ENCODE measurements at places on chromosomes 5 and 9.

DNA sequence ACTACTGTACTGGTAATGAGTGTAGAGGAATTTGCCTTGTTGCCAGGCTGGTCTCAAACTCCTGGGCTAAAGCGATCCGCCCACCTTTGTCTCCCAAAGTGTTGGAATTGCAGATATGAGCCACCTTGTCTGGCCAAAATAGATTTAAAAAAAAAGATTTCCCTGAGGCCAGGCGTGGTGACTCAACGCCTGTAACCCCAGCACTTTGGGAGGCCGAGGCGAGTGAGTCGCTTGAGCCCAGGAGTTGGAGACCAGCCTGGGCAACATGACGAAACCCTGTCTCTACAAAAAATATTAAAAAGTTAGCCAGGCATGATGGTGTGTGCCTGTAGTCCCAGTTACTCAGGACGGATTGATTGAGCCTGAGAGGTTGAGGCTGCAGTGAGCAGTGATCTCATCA is 62.5 kb downstream of the IPO11 start:
- DNase-seq, result no peak

DNA sequence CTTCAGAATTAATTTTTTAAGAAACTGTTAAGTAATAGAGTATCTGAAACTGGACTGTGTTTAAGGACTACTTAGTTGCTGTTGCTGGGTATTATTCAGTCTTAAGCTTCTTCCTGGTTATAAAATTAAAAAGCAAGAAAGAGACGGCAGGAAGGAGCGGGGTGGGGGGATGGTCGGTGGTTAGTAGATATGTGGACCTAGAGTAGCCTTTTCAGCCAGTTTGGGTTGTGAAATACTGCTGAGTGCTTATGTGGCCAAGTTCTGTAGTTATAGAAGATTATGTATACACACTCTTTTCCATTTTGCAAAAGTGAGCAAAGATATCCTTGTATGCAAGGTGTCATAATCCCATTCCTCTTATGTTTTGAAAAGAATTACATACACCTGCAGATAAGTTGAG is 28.5 kb downstream of the TRIO start:
- DNase-seq, result no peak

GRCh38 chr5:139275956-139276355 is 17.6 kb upstream of the MATR3 start:
- DNase-seq, result no peak

DNA sequence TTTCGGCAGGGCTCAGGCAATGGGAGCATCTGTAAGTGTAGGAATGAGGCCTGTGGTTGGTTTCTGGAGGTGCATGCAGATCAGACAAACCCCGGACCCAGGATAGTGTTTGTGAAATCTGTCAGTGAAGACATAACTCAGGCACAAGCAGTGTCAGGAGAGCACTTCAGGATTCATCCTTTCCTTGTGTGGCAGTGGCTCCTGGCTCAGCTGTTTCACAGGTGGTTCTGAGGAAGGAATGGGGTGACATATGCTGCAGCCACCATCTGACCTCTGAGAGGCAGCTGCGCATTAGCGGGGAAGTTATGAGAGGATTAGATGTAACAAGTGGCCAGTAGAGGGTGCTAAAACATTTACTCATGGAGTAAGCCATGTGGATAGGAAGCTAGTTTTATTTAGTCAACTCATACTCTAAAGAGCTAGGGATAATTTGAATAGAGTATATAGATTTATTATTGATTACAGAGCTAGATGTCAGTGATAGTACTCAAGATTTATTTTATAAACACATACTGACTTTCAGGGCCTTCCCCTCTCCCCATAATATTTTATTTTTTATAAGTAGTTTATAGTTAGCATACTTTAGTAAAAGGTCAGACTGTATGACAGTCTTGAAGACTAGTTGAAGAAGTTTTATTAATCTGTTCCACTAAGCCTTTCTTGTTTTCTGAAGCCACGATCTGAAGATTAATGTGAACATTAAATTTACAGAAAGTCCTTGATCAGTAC is 28.4 kb downstream of the NNT start:
- DNase-seq, result peak; percentile 3

- DNase-seq, result no peak
Measured at GRCh38 chr5:75656311-75657003, 45.2 kb downstream of the ANKDD1B start.

GRCh38 chr5:54083851-54084250 is 226.5 kb downstream of the ARL15 start:
- no peak for DNase-seq

GRCh38 chr5:128257076-128257475 is 173.5 kb downstream of the SLC12A2 start:
- DNase-seq, result no peak

DNA sequence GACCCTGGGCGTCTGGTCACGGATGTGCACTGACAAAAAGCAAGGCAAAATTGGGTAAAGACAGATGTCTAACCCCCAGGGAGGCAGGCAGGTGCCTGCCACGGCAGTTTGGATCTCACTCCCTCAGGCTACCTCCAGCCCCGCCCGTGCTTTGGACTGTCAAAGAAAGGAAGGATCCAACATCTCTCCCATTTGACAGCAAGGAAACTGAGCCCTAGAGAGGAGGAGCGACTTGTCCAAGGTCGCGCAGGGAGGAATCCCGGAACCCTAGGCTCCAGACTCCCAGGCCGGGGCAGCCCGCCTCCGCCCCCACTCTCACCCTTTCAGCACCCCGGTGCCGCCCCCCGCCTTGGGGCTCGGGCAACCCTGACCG is 376 bp downstream of the GOLGA1 start:
- DNase-seq, result no peak

DNA sequence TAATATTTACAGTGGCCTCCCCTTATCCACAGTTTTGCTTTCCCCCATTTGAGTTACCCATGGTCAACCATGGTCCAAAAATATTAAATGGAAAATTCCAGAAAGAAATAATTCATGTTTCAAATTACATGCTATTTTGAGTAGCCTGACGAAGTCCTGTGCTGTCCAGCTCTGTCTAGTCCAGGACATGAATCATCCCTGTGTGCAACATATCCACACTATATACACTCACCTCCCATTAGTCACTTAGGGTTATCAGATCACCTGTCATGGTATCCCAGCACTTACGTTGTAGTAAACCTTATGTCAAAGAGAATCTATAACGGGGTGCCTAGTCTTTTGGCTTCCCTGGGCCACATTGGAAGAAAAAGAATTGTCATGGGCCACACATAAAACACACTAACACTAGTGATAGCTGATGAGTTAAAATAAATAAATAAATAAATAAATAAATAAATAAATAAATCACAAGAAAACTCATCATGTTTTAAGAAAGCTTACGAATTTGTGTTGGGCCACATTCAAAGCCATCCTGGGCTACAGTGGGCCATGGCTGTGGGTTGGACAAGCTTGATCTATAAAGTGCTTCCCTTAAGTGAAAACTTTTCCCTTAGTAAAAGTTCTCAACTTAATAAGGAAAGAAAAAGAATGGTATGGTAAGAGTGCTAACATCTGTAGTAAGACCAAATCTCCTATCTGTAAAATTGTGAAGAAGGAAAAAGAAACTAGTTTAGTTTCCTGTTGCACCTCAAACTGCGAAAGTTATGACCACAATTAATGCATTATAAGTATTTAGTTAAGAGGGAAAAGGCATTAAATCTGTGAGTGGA is 15.9 kb upstream of the OMD start:
- DNase-seq, result no peak

GRCh38 chr5:170223360-170223759 is 9.4 kb upstream of the C5orf58 start:
- no peak for DNase-seq

- DNase-seq, result peak; percentile 55
Measured at GRCh38 chr5:170225326-170226128, 7.3 kb upstream of the C5orf58 start.

GRCh38 chr5:168847511-168848073 is 268.4 kb upstream of the PANK3 start:
- no peak for DNase-seq

GRCh38 chr5:81728301-81728700 is 22.6 kb downstream of the SSBP2 start:
- no peak for DNase-seq

DNA sequence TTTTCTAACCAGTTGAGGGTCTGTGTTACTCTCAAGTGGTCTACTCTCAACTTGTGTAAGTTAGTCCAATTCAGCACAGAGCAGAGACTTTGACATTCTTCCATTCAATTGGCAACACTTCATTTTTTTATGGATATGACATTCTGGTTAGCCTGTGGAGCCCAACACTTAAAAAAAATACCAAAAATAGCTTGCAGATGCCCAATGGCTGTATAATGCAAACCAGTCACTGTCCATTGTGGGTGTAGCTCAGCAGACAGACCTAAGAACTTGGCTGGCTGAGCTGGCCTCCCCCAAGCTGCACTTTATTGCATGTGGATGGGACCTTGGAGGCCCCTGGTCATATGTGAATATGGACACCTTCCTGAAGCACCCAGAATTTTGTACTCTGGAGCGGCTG is 103.2 kb downstream of the DPYSL3 start:
- DNase-seq, result no peak

DNA sequence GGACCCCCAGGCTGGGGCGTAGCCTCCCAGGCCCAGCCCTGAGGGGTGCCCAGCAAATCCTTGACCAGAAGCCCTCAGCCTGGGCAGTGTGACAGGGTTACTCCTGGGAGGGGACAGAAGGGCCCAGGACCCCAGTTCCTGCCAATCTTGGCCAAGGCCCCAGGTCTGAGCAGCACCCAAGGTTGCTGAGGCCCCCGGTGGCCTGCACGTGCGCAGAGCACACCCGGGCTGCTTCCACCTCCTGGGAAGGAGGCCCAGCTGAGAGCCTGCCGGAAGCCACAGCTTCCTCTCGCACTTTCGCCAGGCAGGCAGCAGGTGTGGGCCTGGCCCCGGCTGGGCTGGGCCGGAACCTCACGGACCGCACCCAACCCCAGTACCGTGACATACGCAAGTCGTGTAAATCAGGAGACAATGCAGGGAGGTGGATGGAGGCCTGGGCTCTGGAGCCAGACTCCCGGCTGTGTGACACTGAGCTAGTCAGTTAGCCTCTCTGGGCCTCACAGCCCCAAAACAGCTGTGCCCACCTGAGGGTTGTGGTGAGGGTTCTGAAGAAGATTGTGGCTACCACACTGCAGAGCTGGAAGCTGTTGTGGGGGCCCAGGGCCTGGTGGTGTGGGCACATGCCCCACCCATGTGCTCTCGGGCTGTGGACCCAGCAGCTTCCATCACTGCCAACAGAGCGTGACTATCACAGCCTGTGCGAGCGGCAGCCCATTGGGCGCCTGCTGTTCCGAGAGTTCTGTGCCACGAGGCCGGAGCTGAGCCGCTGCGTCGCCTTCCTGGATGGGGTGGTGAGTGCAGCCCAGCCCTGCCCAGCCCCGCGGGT is 5.1 kb downstream of the GRK6 start:
- DNase-seq, result no peak

GRCh38 chr5:66255714-66256113 is 111.6 kb downstream of the SREK1 start:
- DNase-seq, result no peak

DNA sequence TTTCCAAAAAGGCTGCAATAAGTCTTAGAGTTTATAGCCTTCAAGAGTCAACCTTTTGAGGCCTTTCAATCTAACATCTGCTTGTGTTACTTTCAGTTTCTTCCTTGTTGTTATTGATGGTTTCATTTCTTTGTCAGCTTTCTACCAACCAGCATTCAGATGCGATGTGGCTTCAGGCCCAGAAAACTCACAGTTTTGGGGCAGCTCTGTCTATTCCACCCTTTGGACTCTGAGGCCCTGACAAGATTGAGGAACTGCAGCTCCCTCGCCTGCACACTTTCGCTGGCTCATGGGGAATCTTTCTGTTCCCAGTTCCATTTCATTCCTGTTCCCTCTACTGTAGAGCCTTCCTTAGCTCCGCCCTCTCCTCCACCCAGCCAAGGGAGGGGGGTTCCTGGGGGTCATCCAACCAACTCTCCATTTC is 13.3 kb upstream of the WHRN start:
- DNase-seq, result no peak

DNA sequence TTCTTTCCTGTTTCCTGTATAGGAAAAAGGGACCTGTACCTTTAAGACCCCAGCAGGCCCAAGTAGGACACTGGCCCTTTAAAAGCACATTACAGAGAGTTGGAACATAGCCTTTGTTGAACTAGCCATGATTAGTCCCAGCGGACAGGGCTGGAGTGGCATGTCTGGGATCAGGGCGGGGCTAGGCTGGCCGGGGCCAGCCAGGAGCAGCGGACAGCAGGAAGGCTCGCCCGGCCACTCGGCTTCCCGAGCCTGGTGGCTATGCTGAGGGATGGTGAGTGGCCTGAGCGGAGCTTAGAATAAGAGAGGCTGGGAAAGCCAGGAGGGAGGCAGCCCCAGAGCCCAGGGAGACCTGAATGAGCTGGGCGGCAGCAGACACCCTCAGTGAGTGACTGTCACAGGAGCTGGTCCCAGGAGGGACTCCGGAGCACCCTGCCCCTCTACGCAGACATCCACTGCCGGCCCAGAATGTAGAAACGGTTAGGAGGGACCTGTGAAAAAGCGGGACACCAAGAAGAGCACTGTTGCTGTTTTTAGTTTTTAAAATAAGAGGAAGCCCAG is 92.1 kb downstream of the DAB2IP start:
- no peak for DNase-seq

DNA sequence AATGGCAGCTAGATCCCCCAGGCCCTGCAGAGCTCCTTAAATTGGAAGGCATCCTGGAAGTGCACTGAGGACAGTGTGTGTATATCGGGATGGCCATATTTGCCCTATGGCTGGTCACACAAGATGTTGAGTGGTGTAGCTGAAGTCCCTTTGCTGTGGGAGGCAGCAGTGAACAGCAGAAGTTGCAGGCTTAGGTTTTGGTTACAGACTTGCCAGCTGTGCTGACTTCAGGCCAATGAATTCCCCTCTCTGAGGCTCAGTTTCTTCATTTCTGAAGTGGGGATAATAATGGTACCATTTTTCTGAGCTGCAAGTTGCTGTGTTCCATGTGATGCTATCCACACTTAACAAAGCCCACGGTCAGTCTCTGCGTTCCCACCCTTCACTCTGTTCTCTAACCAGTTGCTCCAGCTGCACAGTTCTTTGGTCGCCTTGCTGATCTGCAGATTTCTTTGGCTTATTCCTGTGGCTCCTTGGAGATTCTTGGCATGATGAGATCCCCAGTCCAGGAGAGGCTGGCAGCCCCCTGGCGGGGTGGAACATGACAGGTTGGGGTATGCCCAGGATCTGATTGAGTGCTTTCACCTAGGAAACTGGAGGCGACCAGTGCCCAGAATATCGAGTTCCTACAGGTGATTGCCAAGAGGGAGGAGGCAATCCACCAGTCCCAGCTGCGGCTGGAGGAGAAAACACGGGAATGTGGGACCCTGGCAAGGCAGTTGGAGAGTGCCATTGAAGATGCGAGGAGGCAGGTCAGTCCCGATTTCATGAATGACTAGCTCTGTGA is 6.5 kb upstream of the GLE1 start:
- no peak for DNase-seq

DNA sequence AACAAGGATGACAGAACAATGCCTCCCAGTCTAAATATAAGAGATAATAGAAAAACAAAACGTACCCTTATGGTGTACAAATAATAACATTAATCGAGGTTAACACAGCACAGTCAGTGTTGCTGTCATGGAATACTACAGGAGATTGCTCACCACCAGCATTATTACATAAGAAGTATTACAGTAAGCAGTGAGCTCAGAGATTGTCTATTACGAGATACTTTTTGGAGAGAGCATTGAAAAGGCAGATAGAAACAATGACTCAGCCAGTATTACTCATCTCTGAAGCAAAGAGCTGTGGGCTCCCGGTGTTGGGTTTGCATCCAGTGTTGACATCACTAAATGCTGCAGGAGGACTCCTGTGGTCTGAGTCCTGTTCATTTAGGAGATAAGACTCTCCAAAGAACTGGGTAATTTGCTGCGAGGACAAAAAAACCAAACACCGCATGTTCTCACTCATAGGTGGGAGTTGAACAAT is 191.9 kb upstream of the SEMA6A start:
- DNase-seq, result no peak

- DNase-seq, result no peak
Measured at GRCh38 chr5:146376821-146377220, 38.2 kb downstream of the POU4F3 start.
